ENCODE measurements at places on chromosomes 2 and 18.
A peak's percentile ranks its signal among the peaks of the same experiment; 100 is the strongest.

- no peak for DNase-seq
Observed at GRCh38 chr2:71990122-71990521, 157.5 kb downstream of the CYP26B1 start.

GRCh38 chr2:191221666-191222065 lies 23.5 kb upstream of the MYO1B start:
- no peak for DNase-seq

DNA sequence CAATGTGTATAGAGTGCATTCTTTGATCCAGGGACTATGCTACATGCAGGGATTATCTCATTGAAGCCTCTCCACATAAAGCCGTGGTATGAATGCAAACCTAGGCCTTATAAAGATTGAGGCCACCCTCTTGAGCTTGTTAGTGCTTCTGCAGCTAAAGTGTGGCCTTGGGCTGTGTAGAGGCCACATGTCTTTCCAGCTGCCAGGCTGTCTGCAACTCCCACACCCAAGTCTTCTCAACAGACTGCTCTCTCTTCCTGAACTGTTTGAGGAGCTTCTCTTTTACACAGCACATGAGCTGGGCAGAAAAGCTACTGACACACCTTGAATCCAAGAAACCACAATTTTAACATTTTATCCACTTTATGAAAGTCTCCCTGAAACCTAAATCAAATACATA lies 119.2 kb upstream of the MEX3C start:
- no peak for DNase-seq

- no peak for DNase-seq
Observed at GRCh38 chr2:229857634-229858033, 64.2 kb downstream of the TRIP12 start.

DNA sequence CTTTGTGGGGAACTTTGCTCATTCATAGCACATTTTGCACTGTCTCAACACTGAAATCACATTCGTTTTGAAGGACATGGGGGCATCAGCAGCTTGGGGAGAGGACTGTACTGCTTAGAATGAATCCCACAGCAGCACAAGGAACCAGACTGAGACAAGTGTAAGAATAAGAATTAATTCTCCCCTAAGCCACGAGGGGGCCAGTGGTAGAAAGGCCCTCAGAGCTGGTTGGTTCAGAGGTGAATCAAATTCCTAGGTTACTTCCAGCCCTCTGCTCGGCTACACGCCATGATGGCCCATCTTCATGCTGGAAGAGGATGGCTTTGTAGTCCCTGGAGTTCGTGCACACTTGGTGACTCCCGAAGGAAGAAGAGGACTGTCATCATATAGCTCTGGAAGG lies 12.0 kb upstream of the MC5R start:
- no peak for DNase-seq

DNA sequence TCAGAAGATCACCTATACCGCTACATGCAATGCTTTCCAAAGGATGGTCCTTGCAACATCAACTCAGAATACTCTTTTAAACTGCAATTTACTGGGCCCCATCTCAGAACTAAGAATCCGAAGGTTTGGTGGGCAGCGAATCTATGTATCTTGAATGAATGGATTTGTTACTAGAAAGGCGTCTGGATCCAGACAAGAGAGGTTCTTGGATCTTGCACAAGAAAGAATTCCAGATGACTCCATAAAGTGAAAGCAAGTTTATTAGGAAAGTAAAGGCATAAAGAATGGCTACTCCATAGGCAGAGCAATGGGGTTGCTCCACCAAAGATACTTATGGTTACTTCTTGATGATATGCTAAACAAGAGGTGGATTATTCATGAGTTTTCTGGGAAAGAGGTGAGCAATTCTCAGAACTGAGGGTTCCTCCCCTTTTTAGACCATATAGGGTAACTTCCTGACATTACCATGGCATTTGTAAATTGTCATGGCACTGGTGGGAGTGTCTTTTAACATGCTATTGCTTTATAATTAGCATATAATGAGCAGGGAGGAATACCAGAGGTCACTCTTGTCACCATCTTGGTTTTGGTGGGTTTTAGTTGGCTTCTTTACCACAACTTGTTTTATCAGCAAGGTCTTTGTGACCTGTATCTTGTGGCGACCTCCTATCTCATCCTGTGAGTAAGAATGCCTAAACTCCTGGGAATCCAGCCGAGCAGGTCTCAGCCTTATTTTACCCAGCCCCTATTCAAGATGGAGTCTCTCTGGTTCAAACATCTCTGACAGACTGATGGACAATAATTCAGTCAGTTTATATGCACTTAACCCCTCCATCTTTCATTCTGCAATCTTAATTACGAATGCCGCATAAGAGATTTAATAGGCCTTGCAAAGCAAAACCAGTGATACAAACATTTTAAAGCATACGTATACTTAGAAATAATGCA lies 7.5 kb upstream of the RMDN2 start:
- DNase-seq: no peak

- DNase-seq: no peak
Observed at GRCh38 chr2:235413064-235413463, 80.8 kb upstream of the AGAP1 start.

DNA sequence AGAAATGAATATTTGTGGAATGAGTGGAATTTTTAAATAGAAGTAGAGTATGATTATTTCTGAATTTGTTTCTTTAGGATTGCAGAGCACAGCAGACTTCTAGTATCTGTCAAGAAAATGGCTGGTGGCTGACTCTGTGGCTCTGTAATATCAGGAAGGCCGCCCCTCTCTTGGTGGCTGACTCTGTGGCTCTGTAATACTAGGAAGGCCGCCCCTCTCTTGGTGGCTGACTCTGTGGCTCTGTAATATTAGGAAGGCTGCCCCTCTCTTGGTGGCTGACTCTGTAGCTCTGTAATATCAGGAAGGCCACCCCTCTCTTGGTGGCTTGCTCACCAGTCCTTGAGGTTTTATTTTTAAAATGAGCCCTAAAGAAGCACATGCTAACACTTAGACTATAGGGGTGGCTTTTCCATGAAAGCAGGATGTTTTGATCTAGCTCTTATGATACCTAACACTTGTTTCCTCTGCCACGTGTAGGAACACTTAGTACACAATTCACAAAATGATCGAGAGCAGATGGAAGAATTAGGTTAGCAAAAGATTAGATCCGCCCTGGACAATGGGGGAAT lies 85.1 kb upstream of the TTC39C start:
- peak; percentile 22 for DNase-seq

GRCh38 chr18:32441533-32441932 lies 29.1 kb downstream of the GAREM1 start:
- DNase-seq: no peak

GRCh38 chr2:128641421-128642080 lies 322.9 kb upstream of the HS6ST1 start:
- no peak for DNase-seq

DNA sequence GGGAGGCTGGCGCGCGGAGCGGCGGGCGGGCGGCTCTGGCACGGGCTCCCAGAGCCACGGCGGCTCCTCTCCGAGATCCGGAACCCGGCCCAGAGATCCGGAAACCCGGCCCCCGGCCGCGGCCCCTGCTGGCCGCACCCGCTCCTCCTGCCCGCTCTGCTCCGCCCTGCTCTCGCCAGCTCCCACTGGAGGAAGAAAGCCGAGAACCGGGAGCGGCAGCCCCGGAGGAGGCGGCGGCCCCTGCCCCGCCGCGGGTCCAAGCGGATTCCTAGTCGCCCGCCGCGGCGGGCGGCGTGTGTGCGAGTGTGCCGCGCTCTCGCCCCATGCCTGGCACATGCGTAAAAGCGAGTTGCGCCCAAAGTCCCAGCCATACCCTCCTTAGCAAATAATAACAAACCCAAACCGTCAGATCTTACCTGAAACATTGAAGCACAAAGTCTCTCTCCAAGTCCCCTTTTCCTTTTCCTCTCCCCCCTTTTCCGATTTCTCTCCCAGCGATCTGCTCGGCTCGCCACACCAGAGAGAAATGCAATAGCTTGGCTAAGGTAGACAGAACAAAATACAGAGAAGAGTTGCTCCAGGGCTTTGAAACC lies 108.7 kb upstream of the KCTD1 start:
- DNase-seq: peak; percentile 49

GRCh38 chr18:48336332-48336731 lies 72.9 kb downstream of the ZBTB7C start:
- no peak for DNase-seq

DNA sequence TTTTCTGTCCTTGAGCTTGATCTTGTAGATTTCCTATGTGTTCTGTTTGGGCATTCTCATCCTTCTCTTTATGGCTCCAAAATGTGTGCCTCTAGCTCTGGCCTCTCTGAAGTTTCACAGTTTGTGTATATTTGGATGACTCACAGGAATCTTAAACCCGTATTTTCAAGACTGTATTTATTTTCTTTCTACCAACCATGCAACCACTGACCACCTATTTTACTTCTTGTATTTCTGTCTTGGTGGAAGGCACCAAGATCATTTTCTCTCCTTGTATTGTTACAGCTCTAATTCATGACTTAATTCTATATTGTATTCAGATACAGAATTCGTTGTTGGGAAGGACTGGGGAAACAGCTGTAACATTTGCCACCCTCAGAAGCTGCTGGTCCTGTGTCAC lies 39.5 kb downstream of the ACSL3 start:
- DNase-seq: no peak

- DNase-seq: no peak
Observed at GRCh38 chr18:3368193-3368592, 81.8 kb upstream of the TGIF1 start.

DNA sequence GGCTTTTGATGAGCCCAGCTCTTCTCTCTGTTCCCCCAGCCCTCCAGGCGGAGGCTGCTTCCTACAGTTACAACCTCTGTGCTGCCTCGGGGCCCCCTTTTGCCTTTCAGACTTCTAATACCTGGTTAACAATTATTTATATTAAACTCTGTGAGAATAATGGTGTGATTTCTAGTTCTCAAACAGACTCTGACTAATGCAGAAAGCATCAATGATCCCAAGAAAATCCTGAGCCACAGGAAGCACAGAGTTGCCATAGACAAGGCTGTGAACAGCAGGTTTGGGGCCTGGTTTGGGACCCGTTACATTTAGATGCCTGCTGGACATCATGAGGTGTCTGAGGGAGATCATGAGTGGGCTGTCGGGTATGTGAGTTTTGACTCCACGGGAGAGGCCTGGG lies 37.4 kb upstream of the MYO3B start:
- DNase-seq: no peak

GRCh38 chr2:37378411-37378810 lies 34.0 kb downstream of the QPCT start:
- DNase-seq: no peak

DNA sequence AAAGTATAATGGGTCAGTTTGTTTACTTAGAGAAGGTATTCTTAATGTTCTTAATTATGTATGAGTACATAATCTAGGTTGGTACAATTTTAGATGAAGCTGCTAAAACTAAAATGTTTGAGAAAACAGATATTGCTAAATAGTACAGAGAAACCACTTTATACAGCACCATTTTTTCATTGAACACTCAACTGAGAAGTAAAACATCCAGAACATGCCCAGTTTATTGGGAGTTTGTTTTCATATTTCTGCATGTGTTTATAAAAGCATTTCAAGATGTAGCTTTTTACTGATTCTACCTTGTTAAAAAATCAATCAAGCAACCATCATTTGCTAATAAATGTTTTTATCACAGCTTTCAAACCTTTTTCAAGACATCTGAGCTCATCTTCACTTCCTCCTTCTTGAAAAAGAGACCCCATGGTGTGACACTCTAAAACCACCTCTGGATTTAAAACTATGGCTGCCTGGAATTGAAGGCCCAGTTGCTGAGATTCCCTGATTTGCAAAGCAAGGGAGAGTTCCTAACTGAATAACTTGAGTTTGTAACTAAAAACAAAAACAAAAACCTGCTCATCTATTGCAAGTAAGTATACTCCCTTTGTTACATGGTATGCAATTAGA lies 585.9 kb downstream of the ZEB2 start:
- no peak for DNase-seq

- no peak for DNase-seq
Observed at GRCh38 chr2:43715300-43716098, 39.3 kb upstream of the C1GALT1C1L start.

DNA sequence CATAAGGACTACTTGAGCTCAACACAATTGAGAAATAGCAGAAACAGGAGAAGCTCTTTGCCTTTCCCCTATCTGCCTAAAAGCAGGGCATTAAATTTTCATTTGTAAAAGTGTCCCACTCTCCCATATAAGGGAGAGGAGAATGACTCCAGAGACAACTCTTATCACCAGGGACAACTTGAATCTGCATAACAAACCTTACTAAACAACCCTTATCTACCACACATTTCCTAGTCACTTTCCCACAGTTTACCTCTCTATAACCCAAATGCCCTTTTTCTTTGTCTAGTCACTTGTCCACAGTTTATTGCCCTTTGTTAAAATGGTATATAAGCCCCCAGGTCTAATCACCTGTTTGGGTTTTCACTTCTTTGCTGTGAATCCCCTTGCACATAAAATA lies 37.5 kb upstream of the PPM1B start:
- DNase-seq: no peak

DNA sequence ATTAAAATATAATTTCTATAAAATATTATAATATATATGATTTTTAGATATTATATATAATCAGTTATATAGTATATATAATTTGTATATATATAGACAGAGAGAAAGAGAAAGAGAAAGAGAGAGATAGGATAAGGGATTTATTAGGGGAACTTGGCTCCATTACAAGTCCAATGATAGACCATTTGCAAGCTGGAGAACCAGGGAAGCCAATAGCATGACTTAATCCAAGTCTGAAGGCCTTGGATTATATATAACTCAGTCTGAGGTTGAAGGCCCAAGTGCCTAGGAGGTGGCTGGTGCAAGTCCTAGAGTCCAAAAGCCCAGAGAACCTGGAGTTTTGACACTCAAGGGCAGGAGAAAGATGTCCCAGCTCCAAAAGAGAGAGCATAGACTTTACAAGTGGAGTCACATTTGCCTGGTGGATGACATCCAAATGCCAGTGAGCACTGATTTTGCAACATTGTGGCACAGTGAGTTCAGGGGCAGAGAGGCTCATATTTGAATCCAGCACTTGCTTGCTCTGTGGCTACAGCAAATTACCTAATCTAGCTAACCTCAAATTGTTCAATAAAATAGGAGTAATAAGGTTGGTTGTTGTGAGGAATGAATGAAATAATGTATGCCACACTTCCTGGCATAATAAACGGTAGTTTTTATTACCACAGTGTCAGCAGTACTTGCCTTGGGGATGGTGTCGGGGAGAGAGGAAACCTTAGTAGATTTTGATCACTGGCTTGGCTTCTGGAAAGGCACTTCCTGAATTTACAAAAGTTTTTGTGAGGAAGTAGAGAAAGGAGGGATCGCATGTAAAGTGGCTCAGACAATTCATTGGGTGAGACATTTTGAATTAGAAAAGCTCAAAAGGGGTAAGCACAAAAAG lies 69.6 kb upstream of the CD28 start:
- DNase-seq: no peak

DNA sequence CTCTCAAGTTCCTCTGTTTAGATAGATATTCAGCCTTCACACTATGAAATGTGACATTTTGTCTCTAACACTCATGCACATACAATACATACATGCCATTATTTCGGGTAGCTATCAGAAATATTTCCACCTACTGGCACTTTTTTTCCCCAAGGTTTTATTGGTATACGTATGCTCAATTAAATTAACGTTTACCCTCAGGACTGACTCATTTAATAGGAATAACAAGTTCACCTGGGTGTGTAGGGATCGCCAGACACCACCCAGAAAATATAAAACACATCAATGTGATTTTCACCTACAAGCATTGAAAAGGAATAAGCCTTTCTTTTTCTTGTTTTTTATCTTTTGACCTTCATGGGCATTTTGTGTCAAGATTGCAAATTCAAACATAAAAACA lies 138.5 kb upstream of the EPAS1 start:
- no peak for DNase-seq

GRCh38 chr18:64438178-64438577 lies 289.3 kb upstream of the LINC00305 start:
- DNase-seq: no peak

- no peak for DNase-seq
Observed at GRCh38 chr2:22887845-22888244, 497.1 kb upstream of the KLHL29 start.

Data from stimulated activated CD4-positive, alpha-beta T cell treated with anti-CD3 and anti-CD28 coated beads, Interleukin-15, amount 100 ng/mL, for 24 hours (primary cell).